ENCODE measurements at places on chromosomes 16 and 17.

DNA sequence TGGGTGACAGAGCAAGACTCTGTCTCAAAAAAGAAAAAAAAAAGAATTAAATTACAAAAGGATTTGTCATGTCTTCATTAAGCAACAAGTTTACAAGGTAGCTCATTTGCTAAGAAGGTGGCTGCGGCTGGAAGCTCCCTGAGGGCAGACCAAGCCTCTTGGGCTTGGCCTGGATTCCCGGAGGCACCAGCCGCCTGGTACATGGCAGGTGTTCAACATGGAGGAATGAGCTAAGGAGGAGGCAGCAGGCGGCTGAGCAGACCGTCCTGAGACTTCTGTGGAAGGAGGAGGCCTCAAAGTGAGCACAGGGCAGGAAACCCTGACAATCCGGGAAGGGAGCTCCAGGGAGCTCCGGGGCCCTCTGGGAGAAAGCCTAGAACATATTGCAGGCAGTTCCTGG lies 3.2 kb upstream of the MYLK3 start:
- DNase-seq: no peak

- DNase-seq: no peak
Measured at GRCh38 chr16:72827866-72828265, 220.1 kb downstream of the ZFHX3 start.

GRCh38 chr16:84895016-84895415 lies 75.2 kb downstream of the CRISPLD2 start:
- no peak for DNase-seq

DNA sequence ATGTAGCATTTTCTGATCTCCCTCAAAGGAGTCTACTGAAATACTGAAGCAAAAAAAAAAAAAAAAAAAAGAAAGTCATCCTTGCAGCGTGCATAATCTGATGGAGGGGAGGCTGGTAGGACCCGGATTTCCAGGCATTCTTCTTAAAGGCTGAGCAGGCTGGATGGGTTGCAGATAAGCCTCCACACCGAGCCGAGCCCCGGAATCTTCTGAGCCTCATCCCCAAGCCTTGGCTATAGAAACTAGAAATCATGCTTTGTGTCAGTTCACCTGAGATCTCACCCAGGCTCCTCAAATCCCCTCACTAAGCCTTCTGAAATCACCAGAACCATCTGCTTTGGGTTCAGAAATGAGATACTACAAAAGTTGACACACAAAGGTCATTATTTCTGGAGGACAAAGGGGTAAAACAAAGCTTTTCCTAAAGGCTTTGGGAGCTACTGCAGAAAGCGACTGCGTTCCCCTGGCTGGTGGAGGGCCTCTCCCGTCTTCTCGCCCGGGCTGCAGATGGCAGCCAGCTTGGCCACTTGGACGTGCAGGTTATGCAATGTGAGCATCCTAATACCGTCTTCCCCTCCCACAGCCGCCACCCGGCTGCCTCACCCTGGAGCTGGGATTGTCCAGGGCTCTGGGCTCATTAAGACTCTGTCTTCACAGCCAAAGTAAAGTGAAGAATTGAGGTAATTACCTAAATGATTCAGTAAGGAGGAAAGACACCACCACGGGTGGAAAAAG lies 4.7 kb upstream of the CACNG4 start:
- no peak for DNase-seq

GRCh38 chr17:40536295-40537171 lies 28.7 kb downstream of the CCR7 start:
- no peak for DNase-seq

GRCh38 chr17:38789185-38789584 lies 10.2 kb downstream of the PIP4K2B start:
- DNase-seq: no peak

DNA sequence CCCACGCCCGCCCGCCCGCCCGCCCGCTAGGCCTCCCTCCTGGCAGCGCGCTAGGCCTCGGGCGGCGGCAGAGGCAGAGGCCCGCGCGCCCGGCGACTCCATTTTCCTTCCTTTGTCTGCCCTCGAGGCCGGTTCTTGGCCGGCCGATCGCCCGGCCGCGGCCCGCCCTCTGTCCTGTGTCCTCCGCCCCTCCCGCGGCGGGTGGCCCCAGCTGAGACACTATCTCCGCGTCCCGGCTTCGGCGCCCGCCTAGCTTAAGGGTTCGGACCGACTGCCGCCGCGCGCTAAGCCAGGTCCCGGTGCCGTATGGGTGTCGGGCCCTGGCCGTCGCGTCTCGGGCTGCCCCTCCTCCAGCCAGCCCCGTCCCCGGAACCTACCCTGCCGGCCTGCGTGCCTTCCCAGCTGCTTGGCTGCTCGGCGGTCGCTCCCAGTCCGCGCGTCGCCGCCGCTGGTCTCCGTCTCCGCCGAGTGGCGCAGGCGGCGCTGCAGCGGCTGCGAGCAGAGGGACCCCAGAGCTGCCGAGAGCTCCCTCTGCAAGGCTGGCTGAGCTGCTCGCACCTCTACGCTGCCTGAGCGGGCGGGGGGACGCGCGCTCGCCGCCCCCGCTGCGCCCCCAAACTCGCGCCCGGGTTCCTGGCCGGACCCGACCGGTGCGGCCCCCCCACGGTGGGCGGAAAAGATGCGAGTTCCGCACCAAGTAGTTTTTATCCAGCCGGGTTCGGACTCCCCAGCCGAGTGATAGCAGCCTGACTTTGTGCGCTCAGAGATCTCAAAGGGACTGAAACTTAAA lies 787 bp downstream of the CTCF start:
- DNase-seq: peak; percentile 36

DNA sequence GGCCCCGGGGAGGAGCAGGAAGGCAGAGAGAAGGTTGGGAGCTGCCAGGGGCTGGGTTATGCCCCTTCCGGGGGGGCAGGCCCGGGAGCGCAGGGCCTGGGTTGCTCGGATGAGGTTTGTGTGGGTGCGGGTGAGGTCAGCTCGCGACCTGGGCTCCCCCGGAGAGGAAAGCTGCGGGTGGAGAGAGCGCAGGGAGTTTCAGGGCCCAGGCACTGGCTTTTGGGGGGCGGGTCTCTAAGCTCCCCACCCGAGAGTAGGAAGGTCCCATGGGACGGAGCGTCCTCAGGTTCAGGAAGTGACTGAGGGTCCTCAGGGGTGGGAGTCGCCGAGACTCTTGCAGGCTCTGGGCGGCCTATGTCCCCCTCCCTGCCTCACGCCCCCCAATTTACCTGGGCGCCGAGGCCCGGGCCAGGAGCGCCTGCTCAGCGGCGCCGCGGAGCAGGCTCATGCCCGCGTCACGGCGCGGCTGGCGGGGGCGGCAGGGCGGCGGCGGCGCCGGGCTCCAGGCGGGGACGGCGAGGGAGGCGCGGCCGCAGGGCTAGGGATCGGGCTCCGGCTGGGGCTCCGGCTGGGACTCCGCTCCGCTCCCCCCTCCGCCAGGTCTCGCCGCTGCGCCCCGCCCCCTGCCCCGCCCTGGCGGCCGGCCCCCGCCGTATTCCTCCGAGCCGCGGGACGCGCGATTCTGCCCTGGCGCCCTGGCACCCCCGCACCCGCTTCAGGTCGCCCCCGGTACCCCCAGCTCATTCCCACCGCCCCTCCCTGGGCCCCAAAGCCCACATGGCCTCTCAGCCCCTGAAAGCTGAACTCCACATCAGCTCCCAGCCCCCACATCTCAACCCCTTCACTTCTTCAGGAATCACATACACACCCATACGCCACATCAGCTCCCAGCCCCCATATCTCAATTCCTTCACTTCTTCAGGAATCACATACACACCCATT lies at the start of gene DOK4:
TSS of gene DOK4 (minus strand) at position 578 of the 942 bp plus-strand sequence. CDS start 6,986 bp downstream, outside the sequence.
- DNase-seq: peak; percentile 94

- DNase-seq: peak; percentile 70
Measured at GRCh38 chr17:50425682-50426471, at the start of gene ACSF2. Gene ACSF2 (plus strand): TSS chr17:50426218. CDS start chr17:50426262, 44 bp downstream.

DNA sequence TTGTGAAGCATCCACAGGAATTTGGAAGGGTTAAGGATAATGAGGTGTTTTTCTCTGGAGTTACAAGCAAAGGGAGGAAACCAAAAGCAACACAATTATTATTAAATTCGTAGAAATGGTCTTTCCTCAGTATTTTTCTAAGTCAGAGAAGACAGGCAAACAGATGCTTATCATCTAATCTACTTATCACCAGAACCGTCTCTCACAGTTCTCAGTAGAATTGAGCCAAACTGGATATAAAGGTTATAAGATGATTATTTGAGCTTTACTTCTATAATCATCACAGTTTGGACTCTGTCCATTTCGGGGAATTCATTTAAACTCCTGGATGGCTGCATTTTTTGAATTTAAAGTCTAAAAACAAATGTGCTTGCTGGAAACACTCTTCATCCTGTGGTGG lies 245.0 kb downstream of the KCNJ2 start:
- no peak for DNase-seq

- DNase-seq: no peak
Measured at GRCh38 chr17:35807371-35808144, 1.7 kb upstream of the TAF15 start.

GRCh38 chr17:44543905-44544523 lies 13.3 kb upstream of the FZD2 start:
- DNase-seq: no peak

DNA sequence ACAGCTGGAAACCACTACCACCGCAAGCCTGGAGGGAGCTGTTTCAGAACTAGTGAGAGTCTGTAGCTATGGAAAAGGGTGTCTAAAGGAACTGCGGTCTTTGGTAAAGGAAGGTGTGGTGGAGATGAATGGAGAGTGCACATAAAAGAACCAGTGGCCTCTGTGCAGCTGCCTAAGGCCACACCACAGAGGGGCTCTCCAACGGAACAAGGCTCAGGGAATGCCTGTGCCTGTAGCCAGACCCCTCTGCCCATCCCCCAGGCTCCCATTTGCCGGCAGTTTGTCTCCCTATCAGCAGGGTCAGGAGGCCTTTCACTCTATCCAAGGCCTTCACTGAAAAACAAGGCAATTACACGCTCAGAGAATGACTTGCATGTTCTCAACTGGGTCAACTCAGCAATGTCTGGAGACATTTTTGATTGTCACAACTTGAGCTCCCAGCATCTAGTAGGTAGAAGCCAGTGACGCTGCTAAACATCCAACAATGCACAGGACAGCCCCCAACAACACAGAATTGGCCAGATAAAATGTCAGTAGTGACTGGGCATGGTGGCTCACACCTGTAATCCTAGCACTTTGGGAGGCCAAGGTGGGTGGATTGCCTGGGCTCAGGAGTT lies 3.3 kb upstream of the FDXR start:
- DNase-seq: no peak

GRCh38 chr16:85724126-85724879 lies 26.6 kb downstream of the C16orf74 start:
- DNase-seq: no peak

GRCh38 chr16:58264007-58264406 lies 30.8 kb downstream of the PRSS54 start:
- no peak for DNase-seq

Data from HuH-7.5 (cell line).